ENCODE measurements at places on chromosomes 13 and 19.

DNA sequence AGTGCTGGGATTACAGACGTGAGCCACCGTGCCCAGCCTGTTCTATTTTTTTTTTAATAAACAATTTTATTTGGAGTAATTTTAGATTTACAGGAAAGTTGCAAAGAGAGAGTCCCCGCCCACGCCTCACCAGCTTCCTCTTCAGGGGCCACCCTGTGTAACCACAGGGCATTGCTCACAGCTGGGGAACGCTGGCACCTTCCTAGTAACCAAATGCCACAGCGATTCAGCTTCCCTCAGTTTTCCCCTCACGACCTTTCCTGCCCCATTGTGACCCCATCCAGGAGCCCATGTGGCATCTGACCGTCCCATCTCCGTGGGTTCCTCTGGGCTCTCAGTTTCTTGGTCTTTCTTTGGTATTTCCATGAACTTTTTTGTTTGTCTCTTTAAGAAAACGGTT is 83.9 kb downstream of the GNG7 start:
- DNase-seq: no peak

DNA sequence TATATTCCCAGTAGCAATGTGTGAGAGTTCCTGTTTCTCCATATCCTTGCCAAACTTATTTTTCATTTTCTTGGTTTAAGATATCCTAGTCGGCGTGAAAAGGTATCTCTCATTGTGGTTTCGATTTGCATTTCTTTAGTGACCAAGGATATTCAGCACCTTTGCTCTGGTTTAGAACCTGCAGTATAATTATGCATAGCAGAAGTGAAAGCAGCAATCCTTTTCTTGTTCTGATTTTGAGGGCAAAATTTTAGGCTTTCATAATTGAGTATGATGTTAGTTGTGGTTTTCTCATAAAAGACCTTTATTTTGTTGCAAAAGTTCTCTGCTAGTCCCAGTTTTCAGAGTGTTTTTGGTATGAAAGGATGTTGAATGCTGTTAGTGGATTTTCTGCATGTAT is 491.0 kb downstream of the FGF9 start:
- no peak for DNase-seq

DNA sequence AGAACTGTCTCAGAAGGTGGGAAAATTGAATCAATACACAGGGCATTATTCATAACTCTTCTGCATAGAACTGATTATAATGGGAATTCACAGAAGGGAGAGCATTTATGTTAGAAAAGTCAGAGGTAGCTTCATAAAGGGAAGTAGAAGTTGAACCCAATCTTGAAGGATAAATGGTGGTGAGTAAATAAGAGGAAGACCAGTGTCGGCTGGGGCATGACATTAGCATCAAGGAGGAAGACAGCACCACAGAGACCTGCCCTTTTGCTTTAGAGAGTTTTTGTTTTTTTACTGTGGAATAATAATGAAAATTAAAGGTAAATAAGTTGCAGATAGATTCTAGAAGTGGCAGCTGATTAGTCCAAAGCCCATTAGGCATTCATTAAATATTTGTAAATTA is 21.9 kb downstream of the CDC16 start:
- DNase-seq: no peak

- no peak for DNase-seq
Observed at GRCh38 chr13:80962855-80963254, 621.9 kb upstream of the SPRY2 start.

DNA sequence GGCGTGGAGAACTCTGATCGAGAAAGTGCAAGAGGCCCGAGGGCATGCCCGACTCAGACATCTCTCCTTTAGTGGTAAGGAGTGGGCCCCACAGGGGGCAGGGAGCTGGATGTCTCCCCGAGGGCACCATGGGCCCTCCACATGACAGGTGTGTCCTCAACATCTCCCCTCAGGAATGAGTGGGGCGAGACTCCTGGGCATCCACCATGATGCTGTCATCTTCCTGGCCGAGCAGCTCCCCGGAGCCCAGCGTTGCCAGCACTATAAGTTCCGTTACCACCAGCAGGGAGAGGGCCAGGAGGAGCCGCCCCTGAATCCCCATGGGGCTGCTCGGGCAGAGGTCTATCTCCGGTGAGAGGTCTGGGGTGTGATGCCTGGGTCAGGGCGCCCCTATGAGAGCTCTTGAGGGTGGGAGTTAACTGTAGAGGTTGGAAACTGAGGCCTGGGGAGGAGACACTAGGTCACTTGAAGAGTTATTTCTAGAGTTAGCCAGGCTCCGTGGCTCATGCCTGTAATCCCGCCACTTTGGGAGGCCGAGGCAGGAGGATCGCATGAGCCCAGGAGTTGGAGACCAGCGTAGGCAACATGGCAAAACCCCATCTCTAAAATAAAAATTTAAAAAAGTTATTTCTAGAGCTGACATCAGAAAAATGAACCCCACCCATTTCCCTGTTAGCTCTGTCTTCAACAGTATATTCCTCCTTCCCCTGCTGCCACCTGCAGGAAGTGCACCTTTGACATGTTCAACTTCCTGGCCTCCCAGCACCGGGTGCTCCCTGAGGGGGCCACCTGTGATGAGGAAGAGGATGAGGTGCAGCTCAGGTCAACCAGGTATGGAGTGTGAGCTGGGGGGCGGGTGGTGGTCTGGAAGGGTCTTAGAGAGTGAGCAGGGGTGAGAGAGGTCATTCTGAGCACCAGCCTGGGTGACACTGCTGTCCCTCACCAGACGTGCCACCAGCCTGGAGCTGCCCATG is 5.1 kb downstream of the IGFLR1 start:
- no peak for DNase-seq

DNA sequence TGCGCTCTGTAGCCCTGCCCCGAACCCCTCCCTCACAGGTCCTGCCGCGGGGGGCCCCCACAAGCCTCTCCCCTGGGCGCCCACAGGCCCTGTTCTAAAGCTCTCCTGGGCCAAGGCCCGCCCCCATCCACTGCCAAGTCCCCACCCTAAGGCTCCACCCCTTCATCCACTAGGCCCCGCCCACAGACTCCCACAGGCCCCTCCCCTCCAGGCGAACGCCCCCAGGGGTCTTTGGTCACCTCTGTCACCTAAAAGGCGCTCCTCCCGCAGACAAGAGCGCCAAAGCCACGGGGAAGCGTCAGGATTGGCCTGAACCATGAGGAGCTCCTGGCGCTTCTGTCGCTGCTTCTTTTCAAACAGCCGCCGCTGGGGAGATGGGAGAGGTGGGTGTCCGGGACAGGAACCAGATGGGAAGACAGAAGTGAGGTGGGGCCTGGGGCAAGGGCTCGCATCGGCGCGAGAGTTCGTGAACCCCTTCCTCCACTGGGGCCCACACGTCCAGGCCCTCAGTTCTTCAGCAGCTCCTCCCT is 2.3 kb downstream of the TULP2 start:
- no peak for DNase-seq

- no peak for DNase-seq
Observed at GRCh38 chr13:98746968-98747367, 5.5 kb downstream of the SLC15A1 start.

DNA sequence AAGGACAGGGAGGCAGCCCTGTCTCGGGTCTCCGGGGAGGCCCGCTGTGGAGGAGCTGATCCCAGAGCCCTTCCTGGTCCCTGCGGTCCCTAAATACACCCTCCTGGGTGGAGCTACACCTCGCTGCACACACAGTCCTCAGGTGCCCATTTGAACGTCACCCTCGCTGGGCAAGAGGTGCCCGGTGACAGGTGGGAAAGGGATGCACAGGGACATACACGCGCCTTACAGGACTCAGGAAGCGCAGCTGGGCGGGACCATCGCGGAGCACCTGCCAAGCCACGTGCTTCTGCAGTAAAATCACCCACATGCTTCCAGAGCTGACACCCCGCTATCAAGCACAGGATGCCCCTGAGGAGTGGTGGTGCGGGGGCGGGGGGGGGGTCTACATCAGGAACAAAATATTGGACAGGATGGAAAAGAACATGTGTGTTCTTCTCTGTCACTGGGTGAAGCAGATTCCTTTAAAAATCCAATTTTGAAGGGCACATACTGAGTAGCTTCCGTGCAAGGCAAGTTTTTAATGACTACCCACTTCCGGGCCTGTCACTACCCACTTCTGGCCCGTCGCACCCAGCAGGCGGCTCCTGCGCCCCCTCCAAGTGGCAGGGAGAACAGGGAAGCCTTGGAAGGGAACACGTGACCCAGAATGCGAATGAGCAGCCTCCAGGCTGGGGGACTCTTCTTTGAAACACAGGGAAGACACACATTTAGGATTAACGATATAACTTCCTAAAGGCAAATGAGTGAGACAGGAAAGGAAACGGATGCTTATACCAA is 78.9 kb downstream of the COL4A1 start:
- no peak for DNase-seq

- peak; percentile 100 for DNase-seq
Observed at GRCh38 chr19:38849860-38850435, at the start of gene HNRNPL. Gene HNRNPL, minus strand, starts transcription at chr19:38849986. Its CDS starts 20 bp downstream, at chr19:38849966.

DNA sequence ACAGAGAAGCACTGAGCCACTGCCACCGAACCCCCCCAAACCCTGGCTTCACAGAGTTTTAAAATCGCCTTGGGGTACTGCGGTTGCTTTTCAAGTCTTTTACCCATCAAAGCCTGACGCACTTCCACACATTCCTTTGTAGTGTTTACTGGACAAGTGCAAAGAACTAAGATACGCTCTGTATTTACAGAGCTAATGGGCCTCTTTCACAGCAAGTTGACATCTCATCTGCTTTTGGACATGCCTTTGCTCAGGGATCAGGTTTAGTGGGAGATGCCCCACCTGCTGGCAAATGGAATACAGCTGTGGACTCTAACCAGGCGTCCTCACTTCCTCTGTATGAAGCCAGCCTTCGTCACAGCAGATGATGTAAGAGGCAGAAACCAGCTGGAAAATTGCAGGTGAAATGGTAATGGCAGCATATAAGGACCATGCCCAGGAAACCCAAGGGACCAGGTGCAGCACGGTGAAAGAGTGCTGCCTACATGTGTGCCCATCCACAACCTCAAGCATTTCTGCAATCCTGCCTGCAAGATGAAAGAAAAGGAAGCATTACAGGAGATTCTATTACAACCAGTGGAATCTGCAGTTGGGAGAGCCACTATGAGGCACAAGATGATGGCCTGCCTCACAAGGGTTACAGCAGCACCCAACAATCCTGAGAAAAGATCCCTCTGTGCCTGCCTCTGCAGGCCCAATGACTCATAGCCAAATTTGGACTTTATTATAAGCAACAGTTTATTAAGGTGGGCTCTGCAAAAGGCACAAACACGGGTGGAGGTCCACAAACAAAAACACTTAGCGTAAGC is 34.7 kb downstream of the BRD4 start:
- DNase-seq: no peak

DNA sequence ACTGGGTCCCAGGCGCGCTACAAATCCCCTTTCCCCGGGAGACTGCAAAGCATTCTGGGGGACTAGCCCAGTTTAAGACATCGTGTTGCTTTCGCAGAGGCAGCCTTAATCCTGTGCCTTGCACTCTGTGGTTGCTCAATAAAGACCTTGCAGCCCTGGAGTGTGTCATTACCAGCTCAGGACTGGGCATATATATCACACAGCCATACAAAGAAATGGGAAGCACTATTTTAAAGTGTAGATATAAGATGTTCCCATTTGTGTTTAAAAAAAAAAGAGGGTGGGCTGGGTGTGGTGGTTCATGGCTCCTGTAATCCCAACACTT is 11.1 kb downstream of the NAPA start:
- DNase-seq: no peak

GRCh38 chr13:99983499-99984401 is 2.2 kb downstream of the ZIC2 start:
- DNase-seq: no peak

GRCh38 chr19:50794876-50795663 is 4.9 kb downstream of the ACP4 start:
- no peak for DNase-seq

DNA sequence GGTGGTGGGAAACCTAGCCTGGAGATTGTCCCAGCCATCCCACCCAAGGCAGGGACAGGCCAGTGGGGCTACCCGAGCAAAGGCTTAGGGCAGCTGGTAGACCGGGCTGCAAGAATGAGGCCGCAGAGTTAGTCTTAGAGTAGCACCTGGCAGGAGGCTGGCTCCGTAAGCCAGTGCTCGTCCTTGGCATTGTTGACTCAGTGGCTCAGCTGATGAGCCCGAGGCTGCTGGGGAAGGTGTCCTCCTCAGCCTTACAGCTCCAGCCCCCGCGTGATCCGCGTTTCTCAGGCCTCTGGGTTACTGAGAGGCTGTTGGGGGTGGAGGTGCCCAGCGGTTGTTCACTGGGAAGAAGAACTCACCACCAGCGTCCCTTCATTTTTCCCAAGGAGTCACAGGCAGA is 24.7 kb downstream of the PPP1R37 start:
- no peak for DNase-seq

DNA sequence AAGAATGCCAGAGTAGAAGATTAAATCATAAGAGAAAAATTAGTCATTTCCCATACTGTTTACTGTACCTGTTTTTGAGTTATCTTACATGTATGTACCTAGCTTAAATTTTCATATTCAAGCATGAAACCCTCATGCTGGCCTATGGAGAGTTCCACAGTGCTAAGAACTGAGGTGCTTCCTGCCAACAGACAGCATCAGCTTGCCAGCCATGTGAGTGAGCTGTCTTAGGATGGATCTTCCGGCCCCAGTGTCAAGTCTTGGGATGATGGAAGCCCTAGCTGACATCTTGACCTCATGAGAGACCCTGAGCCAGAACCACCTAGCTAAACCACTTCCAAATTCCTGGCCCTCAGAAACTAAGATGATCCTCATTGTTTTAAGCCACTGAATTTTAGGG is 90.1 kb downstream of the SERP2 start:
- no peak for DNase-seq

GRCh38 chr13:47964863-47965262 is 36.2 kb downstream of the SUCLA2 start:
- no peak for DNase-seq

- no peak for DNase-seq
Observed at GRCh38 chr19:11151181-11151580, 4.4 kb downstream of the SPC24 start.

- no peak for DNase-seq
Observed at GRCh38 chr13:66322936-66323335, 907.2 kb downstream of the PCDH9 start.

- DNase-seq: no peak
Observed at GRCh38 chr13:37014609-37015008, 14.0 kb downstream of the EXOSC8 start.

DNA sequence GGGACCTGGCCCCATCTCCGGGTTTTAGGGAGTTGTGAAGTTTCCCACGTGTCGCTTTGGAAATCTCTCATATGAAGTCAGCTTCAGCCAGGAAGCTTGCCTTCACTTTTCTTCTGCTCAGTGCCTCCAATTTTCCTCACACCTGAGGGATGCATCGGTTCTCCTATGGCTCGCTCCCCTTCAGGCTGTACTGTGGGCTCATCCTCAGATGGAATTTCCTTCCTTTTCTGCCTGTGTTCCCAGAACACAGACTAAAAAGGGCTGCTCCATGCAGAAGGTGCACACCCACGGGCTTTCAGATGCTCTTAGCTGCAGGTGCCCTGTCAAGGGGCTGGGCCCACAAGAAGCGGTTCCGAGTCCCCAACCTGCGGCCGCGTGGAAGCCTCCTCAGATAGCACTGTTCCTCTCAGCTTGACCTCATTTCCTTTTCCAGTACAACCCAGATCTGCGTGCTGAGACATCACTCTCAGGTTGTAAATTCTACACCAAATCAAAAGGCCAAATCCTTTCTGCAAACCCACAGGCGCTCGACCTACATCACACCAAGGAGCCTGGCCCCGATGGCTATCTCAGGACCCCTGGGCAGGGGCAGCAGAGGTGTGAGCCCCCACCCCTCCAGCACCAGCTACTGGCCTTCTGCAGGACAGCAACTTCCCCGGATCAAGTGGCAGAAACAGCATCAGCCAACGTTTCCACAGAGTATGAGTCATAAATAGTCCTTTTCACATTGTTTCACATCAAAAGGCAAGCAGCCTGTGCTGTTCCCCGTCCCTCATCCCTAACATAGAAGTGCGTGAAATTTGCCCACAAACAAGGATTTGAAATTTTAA is 275.9 kb downstream of the ZNF536 start:
- no peak for DNase-seq

Measured in amniotic stem cell (primary cell).